ENCODE measurements at places on chromosomes 3 and 15.

DNA sequence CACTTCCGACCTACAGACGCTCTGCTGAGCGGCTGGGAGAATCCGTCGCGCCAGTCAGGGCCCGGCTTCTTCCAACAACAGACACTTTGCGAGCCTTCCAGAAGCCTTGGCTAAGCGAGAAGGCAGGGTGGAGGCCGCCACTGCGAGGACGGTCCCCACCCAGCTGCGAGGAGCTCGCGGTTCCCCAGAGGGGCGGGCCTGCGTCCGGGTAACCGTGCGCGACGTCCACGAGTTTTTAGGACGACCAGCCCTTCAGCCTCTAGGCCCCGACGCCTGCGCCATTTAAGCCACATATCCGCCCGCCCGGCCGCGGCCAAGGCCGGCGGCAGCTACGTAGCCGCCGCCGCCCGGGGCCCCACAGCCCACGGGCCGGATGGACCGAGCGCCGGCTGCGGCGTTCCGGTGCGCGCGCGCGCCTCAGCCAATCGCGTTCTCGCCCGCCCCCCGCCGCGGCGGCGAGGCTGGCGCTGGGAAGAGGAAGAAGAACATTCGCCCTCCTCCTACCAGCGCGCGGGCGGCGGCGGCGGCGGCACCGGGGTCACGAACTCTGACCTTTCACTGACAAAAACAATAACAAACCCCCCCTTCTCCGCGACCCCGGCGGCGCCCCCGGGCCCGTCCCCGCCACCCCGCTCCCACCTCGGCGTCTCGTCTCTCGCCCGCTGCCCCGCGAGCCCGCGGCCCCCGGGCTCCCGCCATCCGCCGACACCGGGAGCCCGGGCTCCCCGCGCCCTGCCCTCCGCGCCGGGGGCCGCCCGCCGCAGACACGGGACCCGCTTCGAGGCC lies at the start of gene NR2C2:
TSS of gene NR2C2 (plus strand) at position 484 of the 786 bp plus-strand sequence. CDS start 56,332 bp downstream, outside the sequence.
- DNase-seq: peak; percentile 90

DNA sequence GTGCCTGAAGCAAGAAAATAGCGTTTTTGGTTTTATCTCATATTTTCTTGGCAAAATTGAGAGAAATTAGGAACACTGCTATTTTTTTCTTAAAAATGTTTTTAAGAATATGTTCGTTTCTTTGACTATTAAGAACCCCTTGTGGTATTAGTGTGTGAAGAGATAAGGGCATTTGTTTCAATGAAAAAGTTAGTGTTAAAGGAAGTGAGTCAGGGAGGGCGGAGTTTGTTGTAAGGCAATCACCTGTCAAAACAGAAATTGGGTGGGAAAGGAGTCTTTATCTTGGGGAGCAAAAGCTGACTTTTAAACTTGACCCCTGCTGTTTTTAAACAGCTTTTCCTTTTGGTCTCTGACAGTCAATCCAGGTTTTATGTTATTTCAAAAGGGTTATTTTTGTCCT lies 4.2 kb downstream of the RAP2B start:
- DNase-seq: no peak

DNA sequence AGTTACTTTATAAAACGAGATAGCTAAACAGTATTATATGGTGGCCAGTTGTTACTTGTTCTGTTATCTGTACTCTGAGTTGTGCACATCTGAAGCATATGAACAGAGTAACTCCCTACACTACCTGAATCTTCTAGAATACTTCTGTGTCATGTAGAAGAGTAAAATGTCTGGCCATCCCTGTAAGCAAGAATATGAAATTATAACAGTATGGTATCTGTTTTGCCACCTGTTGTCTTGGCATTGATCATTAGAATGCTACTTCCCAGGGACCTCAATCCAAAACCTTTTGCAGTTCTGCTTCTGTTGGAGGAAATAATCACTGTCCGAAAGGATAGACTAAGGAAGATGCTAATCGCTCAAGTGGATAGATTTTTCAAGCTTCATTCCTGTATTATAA lies 1.9 kb downstream of the TEX9 start:
- no peak for DNase-seq

DNA sequence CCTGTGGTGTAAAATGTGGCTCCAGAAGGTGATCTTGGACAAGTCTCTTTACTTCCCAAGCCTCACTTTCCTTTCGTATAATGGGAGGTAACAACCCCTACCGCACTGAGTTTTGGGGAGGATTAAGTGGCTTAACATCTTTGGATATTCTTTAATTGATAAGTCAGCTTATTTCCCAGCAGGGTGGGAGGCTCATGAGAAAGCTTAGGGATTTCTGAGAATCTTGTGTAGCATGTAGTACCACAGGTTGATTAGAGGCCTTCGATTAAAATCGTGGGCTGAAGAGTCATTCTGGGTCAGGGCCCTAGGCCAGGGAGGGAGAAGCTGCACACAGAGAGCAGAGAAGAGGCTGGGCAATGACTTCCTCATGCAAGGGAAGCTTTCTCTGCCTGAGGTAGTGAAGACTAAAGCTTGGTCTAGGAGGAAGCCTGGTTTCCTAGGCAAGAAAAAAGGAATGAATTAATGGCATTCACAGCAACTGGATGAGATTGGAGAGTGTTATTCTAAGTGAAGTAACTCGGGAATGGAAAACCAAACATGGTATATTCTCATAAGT lies 1.5 kb upstream of the NMNAT3 start:
- no peak for DNase-seq

DNA sequence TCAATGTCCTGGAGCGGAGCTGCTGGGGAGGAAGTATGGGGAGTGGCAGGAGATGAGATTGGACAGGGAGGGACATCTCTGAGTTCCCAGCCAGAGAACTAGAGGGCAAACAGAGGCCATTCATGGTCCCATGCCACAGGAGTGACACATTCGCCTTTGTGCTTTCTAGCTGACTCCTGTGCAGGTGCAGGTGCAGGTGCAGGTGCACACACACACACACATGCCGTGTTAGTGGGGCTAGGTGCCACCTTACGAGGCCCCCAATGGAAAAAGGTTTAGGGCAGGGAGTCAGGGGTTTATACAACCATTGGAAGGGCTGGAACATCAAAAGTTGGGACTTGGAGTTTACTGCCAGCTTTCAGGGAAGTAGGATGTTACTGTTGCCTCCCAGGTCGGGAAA lies 52.0 kb downstream of the TPRA1 start:
- DNase-seq: no peak

- DNase-seq: no peak
These were observed 34.6 kb downstream of the PDCD10 start for GRCh38 chr3:167700046-167700445.

GRCh38 chr3:133452641-133453319 lies 52.9 kb downstream of the BFSP2 start:
- no peak for DNase-seq

DNA sequence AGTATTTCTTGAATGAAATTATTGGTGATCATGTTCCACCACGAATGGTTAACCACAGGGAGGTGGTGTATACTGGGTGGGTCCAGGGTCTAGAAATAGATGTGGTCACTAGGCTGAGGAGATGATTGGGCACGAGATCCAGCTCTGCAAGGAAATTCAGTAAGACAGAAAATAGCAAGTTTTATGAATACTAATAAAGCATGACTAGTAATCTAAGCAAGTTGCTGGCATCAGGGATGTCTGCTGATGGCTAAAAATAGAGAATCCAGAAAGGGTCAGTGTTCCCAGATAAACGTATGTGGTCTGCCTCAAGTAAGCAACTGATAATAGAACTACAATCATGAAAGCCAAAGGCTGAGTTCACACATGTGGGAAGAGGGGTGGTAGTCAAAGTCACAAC lies 108.3 kb upstream of the FRMD4B start:
- no peak for DNase-seq
